CD4-positive, alpha-beta T cell (primary cell): ENCODE measurements at places on chromosomes 11 and 22. TPM values are rescaled to one million over a fixed set of nuclear protein-coding genes. Genes with fewer than 3 reads are reported as not detected.

The MCHR1 gene
- not detected for total RNA-seq

The KCNE3 gene
- total RNA-seq, result 0.08 TPM

The NDUFS3 gene
- 139 TPM for total RNA-seq

The ALKBH8 gene
- 6.5 TPM for total RNA-seq

The OR52N4 gene
- total RNA-seq, result 0.50 TPM

The BIK gene
- total RNA-seq, result 1.6 TPM

The VWA5A gene
- total RNA-seq, result 5.1 TPM

The MEI1 gene
- total RNA-seq, result 81.0 TPM

The VPREB3 gene
- total RNA-seq, result not detected

The DKK3 gene
- total RNA-seq, result 0.61 TPM

The HTR3B gene
- not detected for total RNA-seq

The MS4A6A gene
- 3.3 TPM for total RNA-seq

The HBG2 gene
- not detected for total RNA-seq

The PATE4 gene
- total RNA-seq, result not detected

The RIC3 gene
- total RNA-seq, result 57.6 TPM

- no peak overlapping the region for H3K27ac ChIP-seq
- no peaks in the 10 kb centered on the region for H3K4me1 ChIP-seq
- H3K27me3 ChIP-seq, result no peaks in the 10 kb centered on the region
- DNase-seq, result no peak
- H3K36me3 ChIP-seq, result no peaks in the 10 kb centered on the region
Observed at GRCh38 chr11:74546752-74547151, 45.6 kb upstream of the POLD3 start.

- no peak for DNase-seq
- no peaks in the 10 kb centered on the region for H3K4me1 ChIP-seq
- peaks cover 5% of the 10 kb centered on the region for H3K27me3 ChIP-seq
- H3K4me3 ChIP-seq, result no peak overlapping the region
Observed at GRCh38 chr11:11450744-11451362, 97.8 kb upstream of the CSNK2A3 start.

- no peak overlapping the region for H3K27ac ChIP-seq
- no peaks in the 10 kb centered on the region for H3K36me3 ChIP-seq
- H3K4me3 ChIP-seq, result no peak overlapping the region
- H3K27me3 ChIP-seq, result peaks cover 28% of the 10 kb centered on the region
- no peak for DNase-seq
Observed at GRCh38 chr22:19750507-19751490, 9.8 kb upstream of the TBX1 start.

GRCh38 chr11:62242021-62242420 lies at the start of gene SCGB1D2:
Gene SCGB1D2, plus strand, starts transcription at chr11:62242239. Its CDS starts 69 bp downstream, at chr11:62242308.
- no peak within 1 kb of the TSS for H3K4me3 ChIP-seq
- H3K4me1 ChIP-seq, result no peaks in the 10 kb centered on the region
- no peaks in the 10 kb centered on the region for H3K36me3 ChIP-seq
- no peak for DNase-seq

DNA sequence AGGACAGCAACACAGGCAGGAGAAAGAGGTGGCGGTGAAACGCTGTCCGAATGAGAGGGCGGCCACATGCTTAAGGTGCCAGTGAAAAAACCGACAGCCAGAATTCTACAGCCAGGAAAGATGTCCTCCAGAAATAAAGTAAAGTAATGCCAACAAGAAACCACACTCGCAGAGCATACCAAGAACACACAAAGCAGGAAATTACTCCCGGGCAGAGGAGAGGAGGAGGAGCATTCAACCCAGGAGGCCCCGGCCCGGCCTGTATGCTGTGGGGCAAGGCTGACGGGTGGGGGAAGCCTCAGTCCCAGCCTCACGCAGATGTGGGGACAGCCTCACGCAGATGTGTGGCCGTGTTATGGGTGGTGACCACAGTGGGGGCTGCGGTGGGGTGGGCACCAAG lies 28.0 kb downstream of the CHID1 start:
- H3K4me3 ChIP-seq, result no peak overlapping the region

- peaks cover 14% of the 10 kb centered on the region for H3K4me1 ChIP-seq
- no peak overlapping the region for H3K27ac ChIP-seq
- no peak overlapping the region for H3K4me3 ChIP-seq
- no peak for DNase-seq
- H3K36me3 ChIP-seq, result no peaks in the 10 kb centered on the region
- peaks cover 60% of the 10 kb centered on the region for H3K27me3 ChIP-seq
Observed at GRCh38 chr11:43585877-43586608, 94.5 kb upstream of the HSD17B12 start.

DNA sequence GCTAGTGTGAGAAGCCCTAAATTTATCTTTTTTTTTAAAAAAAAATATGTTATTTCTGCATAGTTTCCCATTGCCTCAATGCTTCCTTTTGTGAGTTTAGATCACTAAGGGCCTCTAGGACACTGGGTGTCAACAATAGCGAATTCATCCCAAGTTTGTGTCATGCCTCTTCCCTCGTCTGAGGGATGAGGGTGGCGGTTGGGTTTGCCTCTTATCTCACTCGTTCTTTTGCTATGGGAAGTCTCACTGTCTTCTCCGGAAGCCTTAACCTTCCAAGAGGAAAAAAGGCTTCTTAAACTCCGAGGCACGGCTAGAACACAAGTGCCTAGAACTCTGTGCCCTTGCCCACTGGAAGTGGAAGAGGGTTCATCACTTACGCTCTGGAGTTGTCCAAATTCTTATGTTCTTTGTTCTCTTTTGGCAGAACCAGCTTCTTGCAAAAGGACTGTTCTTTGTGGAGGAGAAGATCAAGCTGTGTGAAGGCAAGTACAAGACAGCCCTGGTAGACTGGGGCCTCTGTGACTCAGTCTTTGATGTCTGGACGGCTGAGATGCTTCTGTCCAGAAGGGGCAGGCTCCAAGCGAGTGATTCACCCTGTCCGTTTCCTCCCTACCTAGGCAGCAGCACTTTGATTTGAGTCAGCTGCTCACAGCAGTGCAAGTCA lies 78.5 kb downstream of the TRAF6 start:
- DNase-seq, result peak; percentile 32
- no peak overlapping the region for H3K4me3 ChIP-seq
- peaks cover 6% of the 10 kb centered on the region for H3K36me3 ChIP-seq
- H3K27me3 ChIP-seq, result no peaks in the 10 kb centered on the region
- H3K4me1 ChIP-seq, result peaks cover 7% of the 10 kb centered on the region

DNA sequence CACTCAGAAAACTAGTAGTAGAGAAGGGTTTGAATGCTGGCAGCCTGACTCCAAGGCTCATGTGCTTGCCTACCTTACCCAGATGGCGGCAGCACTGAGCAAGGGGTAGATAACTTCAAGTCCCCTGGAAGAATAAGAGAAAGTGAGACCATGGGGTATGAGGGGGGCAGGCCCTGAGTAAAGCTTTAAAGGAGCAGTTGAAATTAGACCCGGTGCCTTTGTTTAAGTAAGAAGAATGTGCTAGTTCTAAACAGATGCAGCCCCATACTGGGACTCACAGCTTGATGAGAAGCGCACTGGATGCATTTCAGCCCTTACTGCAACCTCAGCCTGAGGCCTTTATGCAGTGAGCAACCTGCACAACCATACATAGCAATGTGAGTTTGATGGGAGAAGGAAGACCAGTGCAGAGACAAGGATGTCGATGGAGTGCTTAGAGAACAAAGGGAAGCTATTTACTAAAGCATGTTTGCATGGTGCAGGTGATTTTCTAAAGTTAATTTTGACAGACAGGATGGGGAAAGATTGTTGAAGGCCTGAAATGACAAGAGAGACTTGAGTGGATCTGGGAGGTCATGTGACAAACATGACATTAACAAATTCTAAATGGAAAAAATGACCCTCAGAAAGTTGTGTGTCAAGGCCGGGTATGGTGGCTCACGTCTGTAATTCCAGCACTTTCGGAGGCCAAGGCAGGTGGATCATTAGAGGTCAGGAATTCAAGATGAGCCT lies 27.1 kb upstream of the TMA7B start:
- peak overlapping the region; percentile 9 for H3K4me3 ChIP-seq
- H3K36me3 ChIP-seq, result peaks cover 2% of the 10 kb centered on the region
- H3K27ac ChIP-seq, result peak overlapping the region; percentile 87
- peaks cover 93% of the 10 kb centered on the region for H3K4me1 ChIP-seq
- no peak for DNase-seq

DNA sequence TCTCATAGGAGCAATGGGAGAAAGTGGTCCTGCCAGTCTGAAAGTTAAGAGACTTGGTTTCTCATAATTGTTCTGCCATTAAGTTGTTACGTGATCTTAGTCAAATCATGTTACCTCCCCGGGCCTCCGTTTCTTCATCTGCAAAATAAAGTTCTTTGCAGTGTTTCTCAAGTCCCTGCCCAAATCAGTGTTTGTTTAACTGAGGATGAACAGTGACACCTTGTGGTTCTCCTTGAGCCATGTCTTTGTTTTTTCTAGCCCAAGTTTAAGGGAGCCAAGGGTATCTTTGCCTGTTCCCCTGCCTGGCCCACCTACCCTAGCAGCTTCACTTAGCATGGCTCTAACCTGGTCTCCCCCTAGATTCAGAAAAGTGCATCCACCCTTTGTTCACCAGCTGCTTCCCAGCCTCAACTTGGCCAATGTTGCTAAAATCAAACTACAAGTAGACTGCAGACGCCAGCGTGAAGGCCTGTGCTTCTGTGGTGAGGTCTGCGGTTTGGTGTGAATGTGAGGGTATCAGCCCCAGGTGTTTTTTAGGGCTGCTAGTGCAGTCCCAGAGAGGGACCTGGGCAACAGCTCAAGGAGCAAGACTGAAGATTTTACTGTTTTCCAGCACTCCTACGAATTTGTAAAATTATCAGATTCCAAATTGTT lies 35.5 kb downstream of the FZD4 start:
- no peak overlapping the region for H3K4me3 ChIP-seq
- DNase-seq, result peak; percentile 20
- no peaks in the 10 kb centered on the region for H3K27me3 ChIP-seq
- peaks cover 3% of the 10 kb centered on the region for H3K4me1 ChIP-seq
- no peaks in the 10 kb centered on the region for H3K36me3 ChIP-seq

DNA sequence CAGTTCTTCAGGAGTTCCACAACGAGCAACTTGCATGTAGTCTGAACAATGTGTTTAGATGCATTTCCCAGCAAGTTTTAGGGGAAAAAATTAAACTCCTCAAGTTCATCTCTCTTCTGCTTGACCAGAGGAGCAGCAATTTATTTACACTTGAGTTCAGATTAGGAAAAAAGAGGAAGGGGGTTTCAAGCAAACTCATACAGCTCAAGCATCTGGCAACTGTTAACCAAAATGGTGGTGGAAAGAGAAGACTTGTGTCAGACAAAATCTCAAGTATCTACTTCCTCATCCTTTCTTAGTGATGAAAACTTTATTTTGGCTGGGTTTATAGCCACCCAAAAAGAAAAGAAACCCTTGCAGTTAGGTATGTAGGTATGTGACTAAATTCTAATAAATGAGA lies 29.1 kb upstream of the PICALM start:
- DNase-seq, result no peak
- no peak overlapping the region for H3K4me3 ChIP-seq
- H3K4me1 ChIP-seq, result no peaks in the 10 kb centered on the region
- H3K27me3 ChIP-seq, result no peaks in the 10 kb centered on the region
- H3K27ac ChIP-seq, result no peak overlapping the region

- no peaks in the 10 kb centered on the region for H3K27me3 ChIP-seq
- no peak for DNase-seq
- H3K4me3 ChIP-seq, result no peak overlapping the region
- no peak overlapping the region for H3K27ac ChIP-seq
Observed at GRCh38 chr11:72924568-72925190, 110.5 kb downstream of the ATG16L2 start.

- no peak overlapping the region for H3K27ac ChIP-seq
- no peaks in the 10 kb centered on the region for H3K27me3 ChIP-seq
- no peaks in the 10 kb centered on the region for H3K36me3 ChIP-seq
- no peak for DNase-seq
- no peak overlapping the region for H3K4me3 ChIP-seq
- no peaks in the 10 kb centered on the region for H3K4me1 ChIP-seq
Observed at GRCh38 chr22:35600476-35600875, 16.7 kb downstream of the MB start.

DNA sequence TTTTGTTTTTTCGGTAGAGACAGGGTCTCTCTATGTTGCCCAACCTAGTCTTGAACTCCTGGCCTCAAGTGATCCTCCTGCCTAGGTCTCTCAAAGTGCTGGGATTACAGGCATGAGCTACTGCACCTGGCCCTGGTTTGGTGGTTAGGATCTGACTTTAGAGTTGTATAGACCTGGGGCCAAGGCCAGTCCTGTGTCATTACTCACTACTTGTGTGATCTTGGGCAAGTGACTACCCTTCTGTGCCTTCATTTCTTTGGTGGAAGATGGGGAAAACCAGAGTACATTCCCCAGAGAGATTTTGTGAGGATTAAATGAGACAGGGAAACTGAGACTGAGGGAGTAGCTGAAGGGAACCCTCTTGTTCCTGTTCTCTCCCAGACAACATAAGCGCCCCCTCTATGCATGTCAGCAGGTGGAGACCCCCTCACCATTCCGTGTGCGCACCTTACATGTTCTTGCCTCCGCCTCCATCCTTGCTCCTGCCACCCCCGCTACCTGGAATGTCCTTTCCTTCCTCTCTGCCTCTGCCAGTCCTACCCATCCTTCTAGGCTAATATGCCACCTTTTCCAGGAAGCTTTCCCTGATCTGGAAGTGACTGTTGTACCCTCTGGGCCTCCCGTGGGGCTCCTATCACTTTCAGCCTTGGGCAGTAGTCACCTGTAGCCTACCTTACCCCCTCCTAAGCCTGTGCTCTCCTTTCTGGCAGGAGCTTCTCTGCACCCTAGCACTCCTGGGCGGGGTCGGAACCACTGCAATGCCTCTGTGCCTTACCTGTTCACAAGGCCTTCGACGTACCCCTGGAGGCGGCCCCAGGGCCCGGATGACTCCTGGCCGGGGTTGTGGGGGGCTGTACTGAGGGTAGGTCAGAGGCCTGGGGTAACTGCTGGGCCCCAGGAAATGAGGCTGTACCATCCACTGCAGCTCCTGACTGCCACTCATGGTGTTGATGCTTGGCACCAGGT lies 3.9 kb downstream of the FOSL1 start:
- peaks cover 12% of the 10 kb centered on the region for H3K27me3 ChIP-seq
- no peak overlapping the region for H3K27ac ChIP-seq
- peaks cover 62% of the 10 kb centered on the region for H3K4me1 ChIP-seq

DNA sequence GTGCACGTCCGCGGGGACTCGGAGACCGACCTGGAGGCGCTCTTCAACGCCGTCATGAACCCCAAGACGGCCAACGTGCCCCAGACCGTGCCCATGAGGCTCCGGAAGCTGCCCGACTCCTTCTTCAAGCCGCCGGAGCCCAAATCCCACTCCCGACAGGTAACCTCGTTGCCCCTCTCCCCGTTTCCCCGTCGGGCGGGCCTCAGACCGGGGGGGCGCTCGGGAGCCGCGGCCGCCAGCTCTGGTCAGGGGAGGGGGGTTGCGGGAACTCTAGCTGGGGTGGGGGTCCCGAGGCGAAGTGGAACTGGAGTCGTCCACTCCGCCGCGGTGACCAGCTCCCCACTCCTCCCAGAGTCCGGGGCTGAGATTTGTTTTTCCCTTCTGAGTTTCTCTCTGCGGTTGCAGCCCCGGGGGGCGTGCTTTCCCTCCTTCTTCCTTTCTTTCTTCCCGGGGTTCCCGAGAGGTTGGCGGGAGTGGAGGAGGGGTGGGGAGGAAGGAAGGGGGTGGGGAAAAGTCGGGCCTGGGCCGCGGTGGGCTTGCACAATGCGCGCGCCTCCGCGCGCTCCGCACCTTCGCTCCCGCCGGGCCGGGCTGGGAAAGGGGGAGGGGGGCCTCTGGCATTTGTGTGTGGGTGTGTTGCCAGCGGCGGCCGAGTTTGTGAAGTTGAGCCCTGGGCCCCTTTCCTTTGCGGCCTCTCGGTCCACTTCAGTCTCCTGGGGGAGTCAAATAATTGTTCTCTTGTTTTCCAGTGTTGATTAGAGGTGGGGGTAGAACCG lies 952 bp downstream of the YAP1 start:
- no peak for DNase-seq
- no peak overlapping the region for H3K27ac ChIP-seq
- no peaks in the 10 kb centered on the region for H3K36me3 ChIP-seq
- H3K4me3 ChIP-seq, result peak overlapping the region; percentile 57
- H3K27me3 ChIP-seq, result peaks cover 20% of the 10 kb centered on the region
